ENCODE measurements at places on chromosomes 3 and 15. TPM values are rescaled to one million over a fixed set of nuclear protein-coding genes. Genes with fewer than 3 reads are reported as not detected.

Gene FLNB
- 47.6 TPM for total RNA-seq

Gene NOX5
- total RNA-seq, result 0.05 TPM

Gene NPRL2
- 47.7 TPM for total RNA-seq

Gene GPR62
- not detected for total RNA-seq

Gene UBE2E1
- 65.8 TPM for total RNA-seq

Gene SI
- total RNA-seq, result not detected

Gene TRIM71
- not detected for total RNA-seq

Gene SQOR
- total RNA-seq, result 31.5 TPM

Gene IMPG2
- 0.66 TPM for total RNA-seq

Gene NDUFAF3
- 68.6 TPM for total RNA-seq

Gene CLDN18
- not detected for total RNA-seq

DNA sequence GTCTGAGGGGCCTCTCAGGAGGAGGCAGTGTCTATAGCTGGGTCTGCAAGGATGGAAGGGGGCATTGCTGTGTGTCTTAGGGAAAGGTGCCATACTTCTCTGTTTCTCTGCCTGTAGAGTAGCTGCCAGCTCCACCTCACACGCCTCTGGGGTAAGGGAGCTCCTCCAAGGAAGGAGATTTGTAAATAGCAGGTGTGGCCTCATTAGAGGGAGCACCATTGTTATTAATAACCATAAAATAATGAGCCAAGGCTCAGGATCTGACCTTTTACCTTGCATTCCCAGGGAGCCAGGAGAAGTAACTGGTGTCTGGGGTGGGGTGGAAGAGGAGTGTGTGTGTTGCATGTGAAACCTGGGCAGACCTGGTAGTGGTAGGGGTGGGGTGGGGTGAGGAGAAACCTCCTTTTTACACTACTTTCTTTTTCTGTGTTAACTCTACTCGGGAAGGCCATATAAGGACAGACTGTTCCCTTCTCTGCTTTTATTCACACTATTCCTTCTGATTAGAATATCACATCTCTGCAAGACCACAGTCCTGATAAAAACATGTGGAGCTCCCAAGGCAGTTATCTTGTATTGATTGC lies 2.2 kb upstream of the C15orf39 start:
- DNase-seq, result no peak

DNA sequence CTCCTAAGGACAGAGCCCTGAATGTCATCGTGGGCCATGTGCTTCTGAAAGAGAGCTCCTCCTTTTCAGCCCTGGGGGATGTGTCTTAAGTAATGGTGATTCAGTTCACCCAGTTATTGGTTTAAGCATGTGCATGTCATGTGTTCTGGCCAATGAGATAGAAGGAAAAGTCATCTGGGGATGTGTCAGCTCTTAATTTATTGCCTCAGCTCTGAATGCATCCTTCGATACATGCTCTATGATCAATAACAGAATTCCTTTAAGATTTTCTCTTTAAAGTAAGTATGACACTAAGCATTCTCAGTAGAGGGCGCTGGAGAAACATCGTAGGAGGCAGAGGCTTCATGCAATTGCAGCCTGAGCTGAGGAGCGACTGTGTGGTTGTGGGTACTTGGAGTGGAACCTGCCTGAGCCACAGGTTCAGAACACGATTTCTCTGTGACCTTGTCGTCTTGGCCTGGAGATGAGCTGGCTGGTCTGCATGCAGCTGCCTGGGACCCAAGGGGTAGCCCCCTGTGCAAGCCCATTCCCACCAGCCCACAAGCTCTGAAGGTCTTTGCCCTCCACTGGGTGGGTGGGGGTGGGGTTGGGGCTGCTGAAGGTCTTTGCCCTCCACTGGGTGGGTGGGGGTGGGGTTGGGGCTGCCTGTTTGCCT lies 69.5 kb downstream of the C3orf38 start:
- no peak for DNase-seq

GRCh38 chr3:61680617-61681016 lies 119.2 kb downstream of the PTPRG start:
- DNase-seq, result no peak

DNA sequence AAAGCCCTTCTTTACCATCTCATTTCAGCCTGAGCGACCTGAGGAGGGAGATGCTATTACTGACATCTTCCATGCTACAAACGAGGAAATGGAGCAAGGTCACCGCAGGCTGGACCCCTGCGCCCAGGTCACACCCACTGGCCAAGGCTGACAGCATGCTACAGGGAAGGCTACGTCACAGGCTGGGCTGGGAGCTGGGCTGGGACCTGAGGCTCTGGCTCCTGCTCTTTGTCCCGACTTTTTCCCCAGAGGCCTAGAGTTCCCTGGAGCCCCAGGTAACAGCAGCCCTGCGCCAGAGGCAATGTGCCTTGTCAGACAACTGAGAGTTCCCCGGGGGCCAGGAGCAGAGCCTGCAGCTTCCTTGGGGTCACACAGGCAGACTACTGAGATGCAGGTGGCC lies 87.2 kb downstream of the IQSEC1 start:
- no peak for DNase-seq

GRCh38 chr15:42133886-42134502 lies 22.4 kb downstream of the PLA2G4F start:
- no peak for DNase-seq

DNA sequence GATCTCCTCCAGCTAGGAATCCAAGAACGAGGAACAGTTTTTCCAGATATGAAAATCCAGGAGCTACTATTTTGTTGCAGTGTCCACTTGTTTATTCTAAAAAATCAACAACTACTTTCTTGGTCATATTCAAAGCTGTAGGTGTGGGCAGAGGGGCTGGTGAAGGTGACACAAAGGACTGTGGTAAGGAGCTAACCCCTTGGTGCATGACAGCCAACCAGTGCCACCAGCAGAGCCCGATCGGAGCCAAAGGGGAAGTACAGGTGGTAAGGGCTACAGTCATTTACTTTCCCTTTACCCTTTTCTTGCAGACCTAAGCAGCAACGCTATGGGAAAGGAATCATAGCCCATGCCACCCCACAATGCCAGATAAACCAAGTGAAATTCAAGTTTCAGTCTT lies 30.7 kb downstream of the PLA1A start:
- DNase-seq, result no peak

- no peak for DNase-seq
Observed at GRCh38 chr3:46661776-46662766, 31.4 kb downstream of the ALS2CL start.

- DNase-seq, result no peak
Observed at GRCh38 chr3:87052499-87053260, 61.7 kb upstream of the VGLL3 start.

DNA sequence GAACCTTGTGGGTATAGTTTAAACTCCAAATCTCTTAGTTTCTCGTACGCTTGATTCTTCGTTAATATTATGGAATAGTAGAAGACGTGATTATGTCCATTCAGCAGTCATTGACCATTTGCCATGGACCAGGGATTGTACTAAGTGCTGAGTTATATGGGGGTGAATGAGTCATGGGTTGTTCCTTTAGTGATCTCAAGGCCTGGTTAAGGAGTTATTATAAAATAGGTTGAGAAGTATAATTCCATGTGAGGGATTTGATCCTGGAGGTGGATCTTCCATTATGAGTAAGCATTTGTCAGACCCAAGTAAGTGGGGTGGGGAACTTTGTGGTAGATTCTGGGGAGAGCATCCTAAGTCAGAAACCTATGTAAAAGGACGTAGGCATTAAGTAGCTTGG lies 15.4 kb downstream of the NR2C2 start:
- DNase-seq, result no peak

GRCh38 chr15:77295446-77295845 lies 124.5 kb downstream of the PEAK1 start:
- no peak for DNase-seq

DNA sequence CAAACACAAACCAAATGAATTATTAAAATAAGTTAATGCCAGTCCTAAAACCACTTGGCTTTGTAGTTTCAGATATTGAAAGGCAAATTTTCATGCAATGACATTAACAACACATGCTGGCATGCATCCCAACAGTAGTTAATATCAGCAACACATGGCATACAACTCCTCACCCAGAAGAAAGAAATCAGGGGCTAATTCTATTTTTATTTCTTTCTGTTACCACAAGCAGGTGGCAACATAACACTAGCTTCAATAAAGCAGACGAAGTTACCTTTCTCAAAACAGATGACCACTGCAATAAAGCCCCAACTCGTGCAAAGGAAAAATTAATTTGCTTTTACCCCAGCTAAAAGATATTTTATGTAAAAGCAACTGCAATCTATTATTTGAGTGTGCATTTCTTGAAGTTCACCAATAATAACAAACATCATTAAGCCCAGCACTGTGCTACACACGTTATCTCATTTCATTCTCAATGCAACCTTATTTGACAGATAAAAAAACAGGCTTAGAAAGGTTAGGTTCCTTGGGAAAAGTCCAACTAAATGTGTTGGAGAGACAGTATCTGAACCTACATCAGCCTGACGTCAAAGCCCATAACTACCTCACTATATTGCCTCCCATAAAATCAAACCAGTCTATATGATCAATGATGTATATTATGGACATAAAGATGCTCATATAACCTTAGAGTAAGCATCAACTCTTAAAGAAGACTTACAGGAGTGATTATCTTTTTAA lies 2.8 kb downstream of the TOP2B start:
- DNase-seq, result no peak

GRCh38 chr15:28178290-28178689 lies 79.2 kb upstream of the OCA2 start:
- no peak for DNase-seq

GRCh38 chr3:46972396-46972795 lies 4.1 kb downstream of the CCDC12 start:
- DNase-seq, result no peak

- DNase-seq, result no peak
Observed at GRCh38 chr3:129119365-129120100, 2.1 kb downstream of the RAB43 start.

GRCh38 chr3:100831629-100832028 lies 122.3 kb downstream of the TFG start:
- no peak for DNase-seq

DNA sequence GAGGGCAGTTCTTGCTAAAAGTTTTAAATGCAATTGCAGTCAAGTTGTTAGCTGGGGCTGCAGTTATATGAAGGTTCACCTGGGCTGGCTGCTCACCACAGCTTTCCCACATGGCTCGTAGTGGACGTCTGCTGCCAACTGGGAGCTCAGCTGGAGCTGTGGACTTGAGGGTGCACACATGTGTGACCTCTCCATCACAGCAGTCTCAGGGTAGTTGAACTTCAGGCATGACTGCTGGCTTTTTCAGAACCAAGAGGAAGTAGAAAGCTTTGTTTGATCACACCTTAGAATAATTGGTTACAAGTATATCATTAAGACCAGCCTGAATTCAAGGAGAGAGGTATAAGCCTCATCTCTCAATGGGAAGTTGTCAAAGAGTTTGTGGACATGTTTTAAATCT lies 74.1 kb downstream of the CHL1 start:
- no peak for DNase-seq

- no peak for DNase-seq
Observed at GRCh38 chr15:86846036-86846435, 766.4 kb downstream of the AGBL1 start.

DNA sequence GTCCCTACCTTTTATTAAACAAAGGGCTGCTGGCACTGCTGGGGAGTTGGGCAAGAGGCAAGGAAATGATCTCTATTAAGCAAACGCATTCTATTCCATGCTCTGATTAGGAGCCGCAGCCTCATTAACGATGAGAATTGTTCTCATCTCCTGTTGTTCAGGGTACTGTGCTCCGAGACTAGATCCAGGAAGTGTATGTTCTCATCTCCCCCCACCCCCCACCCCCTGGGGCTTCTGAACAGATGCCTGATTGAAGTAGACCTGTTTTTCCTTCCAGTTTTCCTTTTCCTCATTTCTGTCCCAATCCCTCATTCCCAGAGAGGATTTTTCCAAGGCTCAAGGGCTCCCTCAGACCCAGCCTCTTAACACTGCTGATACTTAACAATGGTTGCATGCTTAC lies 81.6 kb upstream of the FEZF2 start:
- no peak for DNase-seq

- no peak for DNase-seq
Observed at GRCh38 chr3:28738425-28738824, 389.8 kb upstream of the AZI2 start.

DNA sequence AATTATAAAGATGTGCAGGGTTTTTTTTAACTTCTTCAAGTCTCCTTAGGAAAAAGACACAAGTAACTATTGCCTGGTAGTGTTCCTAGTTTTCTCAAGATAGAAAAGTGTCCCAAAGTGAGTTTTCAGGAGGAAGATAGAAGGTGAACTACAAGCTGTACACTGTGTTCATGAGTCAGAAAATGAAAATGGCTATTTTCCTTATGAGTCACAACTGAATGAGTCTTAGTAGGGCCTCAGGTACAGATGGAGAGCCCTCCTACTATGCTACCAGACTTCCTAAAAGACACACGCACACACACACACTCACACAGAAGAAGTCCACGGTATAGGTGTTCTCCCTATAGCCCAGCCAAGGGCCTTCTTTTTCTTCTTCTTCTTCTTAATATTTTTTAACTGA lies 3.1 kb downstream of the MYO1E start:
- DNase-seq, result no peak

DNA sequence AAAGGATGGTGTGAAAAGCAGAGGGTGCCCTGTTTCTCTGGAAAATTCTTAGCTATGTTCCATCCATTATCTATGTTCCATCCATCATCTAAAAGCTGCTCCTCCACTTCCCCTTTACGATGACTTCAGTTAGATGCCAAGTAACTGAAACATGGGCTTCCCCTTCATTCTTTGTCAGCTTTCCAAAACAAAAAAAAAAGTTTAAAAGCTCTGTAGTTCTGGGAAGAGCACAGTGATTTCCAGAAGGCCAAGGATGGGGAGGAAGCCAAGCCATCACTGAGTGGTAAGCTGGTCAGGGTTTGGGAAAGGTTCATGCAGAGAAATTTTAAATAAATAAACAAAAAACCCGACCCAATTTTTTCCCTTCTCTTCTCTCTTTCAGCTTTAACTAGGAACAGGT lies 111.5 kb downstream of the CFAP44 start:
- DNase-seq, result no peak

GRCh38 chr15:29093696-29094343 lies 175.8 kb downstream of the NSMCE3 start:
- no peak for DNase-seq

DNA sequence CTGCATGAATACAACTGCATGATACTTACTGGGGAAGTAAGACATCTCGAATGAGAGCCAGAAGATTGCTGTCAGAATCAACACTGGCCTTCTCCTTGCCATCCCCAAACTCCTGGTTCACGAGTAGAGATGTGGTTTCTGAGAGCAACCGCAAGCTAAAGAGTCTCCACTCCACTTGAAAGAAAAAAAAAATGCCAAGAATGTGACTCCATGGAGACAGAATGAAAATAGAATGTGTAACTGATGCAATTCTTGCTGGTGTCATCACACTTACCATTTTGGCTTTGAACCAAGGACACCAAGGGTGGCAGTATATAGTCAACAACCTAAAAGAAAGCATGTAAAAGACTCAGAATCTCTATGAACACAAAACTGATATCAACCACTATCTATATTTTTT lies 280.4 kb downstream of the ULK4 start:
- DNase-seq, result no peak

All from naive thymus-derived CD4-positive, alpha-beta T cell (primary cell).